ENCODE measurements at places on chromosomes 3 and 15. TPM values are rescaled to one million over a fixed set of nuclear protein-coding genes. Genes with fewer than 3 reads are reported as not detected.

- H3K4me3 ChIP-seq, result peak overlapping the region; percentile 30
- no peak overlapping the region for H3K27ac ChIP-seq
- H3K27me3 ChIP-seq, result peaks cover 44% of the 10 kb centered on the region
- peak; percentile 77 for DNase-seq
Observed at GRCh38 chr15:75801859-75802593, 41.2 kb upstream of the UBE2Q2 start.

- no peaks in the 10 kb centered on the region for H3K36me3 ChIP-seq
- H3K4me1 ChIP-seq, result no peaks in the 10 kb centered on the region
- H3K27me3 ChIP-seq, result no peaks in the 10 kb centered on the region
- no peak overlapping the region for H3K27ac ChIP-seq
Observed at GRCh38 chr3:134694466-134694865, 43.6 kb upstream of the KY start.

DNA sequence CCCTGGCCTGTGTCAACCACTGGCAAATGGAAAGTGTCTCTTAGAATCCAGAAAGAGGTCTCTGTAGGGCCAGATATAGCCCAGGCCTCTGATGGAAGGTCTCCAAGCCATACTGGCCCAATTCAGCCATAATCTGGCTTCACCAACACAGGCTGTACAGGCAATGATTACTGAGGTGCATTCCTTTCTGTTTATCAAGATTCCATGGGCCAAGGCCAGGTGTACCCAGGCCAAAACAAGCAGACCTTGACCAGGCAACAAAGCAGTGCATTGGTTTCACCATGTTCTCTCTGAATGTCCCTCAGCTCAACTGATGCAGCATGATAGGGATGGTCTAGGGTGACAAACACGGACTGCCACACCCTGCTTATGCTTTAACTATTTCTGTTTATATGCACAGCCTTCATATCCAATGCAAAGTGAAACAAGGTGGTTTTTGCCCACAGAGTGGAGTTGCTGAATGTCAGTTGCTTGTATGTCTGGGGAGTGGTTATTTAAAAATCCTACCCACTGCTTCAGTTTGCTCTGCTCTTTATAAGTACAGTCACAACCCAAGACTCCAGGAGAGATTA, 25.2 kb downstream of the CCNL1 start:
- no peak for DNase-seq
- H3K36me3 ChIP-seq, result peaks cover 6% of the 10 kb centered on the region
- no peak overlapping the region for H3K4me3 ChIP-seq
- no peaks in the 10 kb centered on the region for H3K27me3 ChIP-seq
- no peak overlapping the region for H3K27ac ChIP-seq

IQCF5 gene
- total RNA-seq, result not detected

GRCh38 chr3:122014741-122015140, 7.3 kb downstream of the ILDR1 start:
- H3K4me3 ChIP-seq, result no peak overlapping the region
- H3K4me1 ChIP-seq, result peaks cover 5% of the 10 kb centered on the region
- peak; percentile 21 for DNase-seq
- no peaks in the 10 kb centered on the region for H3K36me3 ChIP-seq
- H3K27ac ChIP-seq, result no peak overlapping the region
- peaks cover 47% of the 10 kb centered on the region for H3K27me3 ChIP-seq

TPRG1 gene
- 1.1 TPM for total RNA-seq

- H3K27me3 ChIP-seq, result no peaks in the 10 kb centered on the region
- H3K4me1 ChIP-seq, result no peaks in the 10 kb centered on the region
- no peak for DNase-seq
- H3K4me3 ChIP-seq, result no peak overlapping the region
- no peak overlapping the region for H3K27ac ChIP-seq
Observed at GRCh38 chr3:146037697-146038096, 123.3 kb downstream of the PLOD2 start.

GUCA1C gene
- total RNA-seq, result not detected

ADGRG7 gene
- total RNA-seq, result not detected

DNA sequence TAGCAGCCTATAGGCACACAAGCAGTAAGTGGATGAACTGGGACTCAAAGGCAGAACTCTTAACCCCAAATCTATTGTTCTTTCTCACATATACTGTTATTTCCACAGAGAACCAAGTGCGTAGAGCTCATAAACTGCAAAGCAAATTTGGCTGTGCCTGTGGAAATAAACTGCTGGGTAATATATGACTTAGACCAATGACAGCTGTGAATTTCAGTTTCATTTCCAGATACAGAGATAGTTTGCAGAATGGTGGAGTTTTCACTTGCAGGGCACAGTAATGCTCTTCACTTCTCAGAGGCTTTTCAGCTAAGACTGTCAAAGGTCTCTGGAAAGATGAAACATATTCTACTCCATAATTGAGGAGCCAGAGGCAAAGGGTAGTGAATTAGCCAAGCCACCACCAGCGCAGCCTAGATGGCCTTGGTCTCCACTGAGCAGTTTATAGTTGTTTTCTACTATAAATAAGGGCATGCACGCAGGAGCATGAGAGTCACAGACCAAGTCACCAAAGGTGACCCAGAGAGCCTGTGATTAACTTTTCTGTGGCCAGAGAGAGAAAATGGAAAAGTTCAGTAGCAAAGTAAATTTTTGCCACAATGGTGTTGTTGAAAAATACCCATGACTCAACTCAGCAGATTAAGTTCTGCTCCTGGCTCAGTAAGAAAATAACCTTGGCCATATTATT, 180.7 kb upstream of the GRM7 start:
- DNase-seq, result no peak
- H3K4me3 ChIP-seq, result no peak overlapping the region
- no peak overlapping the region for H3K27ac ChIP-seq
- no peaks in the 10 kb centered on the region for H3K36me3 ChIP-seq
- no peaks in the 10 kb centered on the region for H3K27me3 ChIP-seq
- no peaks in the 10 kb centered on the region for H3K4me1 ChIP-seq

- peaks cover 15% of the 10 kb centered on the region for H3K36me3 ChIP-seq
- no peak for DNase-seq
- peak overlapping the region; percentile 87 for H3K4me3 ChIP-seq
- peaks cover 30% of the 10 kb centered on the region for H3K4me1 ChIP-seq
Observed at GRCh38 chr3:46979958-46980497, 562 bp downstream of the NBEAL2 start.

MKRN2OS gene
- not detected for total RNA-seq

DNA sequence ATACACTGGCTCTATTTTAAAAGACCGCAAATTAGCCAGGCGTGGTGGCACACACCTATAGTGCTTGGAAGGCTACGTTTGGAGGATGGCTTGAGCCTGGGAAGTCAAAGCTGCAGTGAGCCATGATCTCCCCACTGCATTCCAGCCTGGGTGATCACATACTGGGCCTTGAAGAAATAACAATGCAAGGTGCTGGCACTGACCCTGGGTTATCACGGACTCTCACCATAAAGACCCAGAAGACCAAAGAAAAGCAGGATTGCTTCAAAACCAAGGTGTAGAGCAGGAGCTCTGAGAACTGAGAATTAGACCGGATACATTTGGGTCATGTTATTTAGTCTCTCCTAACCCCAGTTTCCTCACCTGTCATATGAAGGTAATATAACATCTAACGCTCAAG, 14.8 kb downstream of the PIK3R4 start:
- no peak for DNase-seq
- H3K27me3 ChIP-seq, result no peaks in the 10 kb centered on the region
- H3K27ac ChIP-seq, result no peak overlapping the region
- H3K4me3 ChIP-seq, result no peak overlapping the region
- peaks cover 16% of the 10 kb centered on the region for H3K36me3 ChIP-seq
- H3K4me1 ChIP-seq, result peaks cover 13% of the 10 kb centered on the region

DNA sequence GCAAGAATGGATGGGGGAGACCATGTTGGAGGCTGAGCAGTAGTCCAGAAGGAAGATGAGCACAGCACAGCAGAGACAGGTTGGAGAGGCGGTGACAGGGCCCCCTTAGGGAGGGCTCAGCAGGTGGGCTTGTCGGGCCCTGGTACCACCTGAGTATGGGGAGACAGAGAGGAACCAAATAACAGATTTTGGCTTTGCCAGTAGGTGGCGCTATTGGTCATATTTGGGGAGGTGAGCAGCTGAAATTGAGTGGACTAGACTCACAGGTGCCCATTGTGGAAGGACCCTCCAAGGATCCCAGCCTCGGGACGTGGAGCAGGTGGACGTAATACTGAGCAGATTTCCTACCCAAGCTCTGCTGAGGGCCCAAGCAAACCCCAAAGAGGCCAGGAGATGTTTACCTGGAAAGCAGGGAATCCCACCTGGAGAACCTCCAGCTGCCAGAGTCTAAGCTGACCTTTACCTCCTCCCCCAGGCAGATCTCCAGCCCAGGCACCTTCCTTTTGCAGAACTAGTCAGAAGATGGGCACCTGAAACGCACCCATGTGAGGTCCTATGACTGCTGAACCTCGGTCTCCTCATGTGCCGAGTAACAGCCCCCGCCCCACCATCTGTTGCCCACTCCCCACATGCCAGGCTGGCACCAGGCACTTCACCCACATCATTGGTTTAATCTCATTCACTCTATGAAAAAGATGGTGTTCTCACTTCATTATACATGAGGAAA, 24.6 kb upstream of the CORO2B start:
- DNase-seq, result peak; percentile 57
- no peak overlapping the region for H3K27ac ChIP-seq
- H3K36me3 ChIP-seq, result no peaks in the 10 kb centered on the region
- H3K4me1 ChIP-seq, result peaks cover 9% of the 10 kb centered on the region
- no peak overlapping the region for H3K4me3 ChIP-seq
- H3K27me3 ChIP-seq, result peaks cover 60% of the 10 kb centered on the region

FMN1 gene
- total RNA-seq, result 0.31 TPM

DPPA2 gene
- total RNA-seq, result not detected

DNA sequence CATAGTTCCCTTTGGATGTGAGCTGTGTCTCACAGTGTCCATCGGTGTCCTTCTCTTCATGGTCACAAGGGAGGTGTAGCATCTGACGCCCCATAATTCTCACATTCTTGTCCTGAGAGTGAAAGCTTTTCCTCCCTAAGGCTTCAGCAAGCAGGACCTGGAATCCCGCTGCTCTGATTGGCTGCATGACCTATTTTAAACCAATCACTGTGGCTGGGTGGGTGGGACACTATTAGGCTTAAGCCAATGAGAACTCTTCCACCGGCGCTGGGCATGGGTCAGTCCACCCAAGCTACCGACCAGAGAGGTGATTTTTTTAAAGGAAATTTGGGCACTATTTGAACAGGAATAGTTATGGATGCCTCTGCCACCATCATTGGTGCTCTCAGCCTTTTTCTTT, 385.9 kb downstream of the MFSD1 start:
- no peak overlapping the region for H3K27ac ChIP-seq
- H3K27me3 ChIP-seq, result no peaks in the 10 kb centered on the region
- no peaks in the 10 kb centered on the region for H3K36me3 ChIP-seq
- DNase-seq, result no peak
- no peaks in the 10 kb centered on the region for H3K4me1 ChIP-seq

PLSCR4 gene
- total RNA-seq, result not detected

PPM1L gene
- total RNA-seq, result 2.0 TPM

DNA sequence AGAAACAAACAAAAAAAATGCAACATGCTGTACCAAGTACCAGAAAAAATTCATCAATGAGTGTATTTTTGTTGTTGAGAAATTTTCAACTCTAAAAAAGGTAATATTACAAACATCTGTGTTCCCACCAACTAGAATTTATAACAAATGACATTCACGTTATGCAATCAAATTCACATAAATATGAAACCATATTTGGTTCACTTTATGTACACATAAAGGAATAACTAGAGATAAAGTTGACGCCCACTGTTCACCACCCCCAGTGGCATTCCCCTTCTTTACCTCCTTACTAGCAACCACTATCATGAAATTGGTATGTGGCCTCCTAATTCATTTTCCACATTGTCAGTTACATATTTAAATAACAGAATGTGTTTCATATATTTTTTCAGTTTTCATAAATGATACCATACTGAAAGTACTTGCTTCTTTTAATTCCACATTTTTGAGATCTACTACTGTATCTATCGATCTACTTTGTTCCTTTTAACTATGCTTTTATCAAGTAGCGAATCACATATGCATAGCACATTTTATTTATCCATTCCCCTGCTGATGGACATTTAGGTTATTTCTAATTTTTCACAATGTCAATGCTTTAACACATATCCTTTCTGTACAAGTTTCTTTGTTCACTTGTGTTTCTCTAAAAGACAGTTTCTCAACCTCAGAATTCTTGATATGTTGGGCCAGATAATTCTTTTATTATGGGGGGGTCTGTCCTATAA, 34.5 kb downstream of the TBC1D5 start:
- H3K36me3 ChIP-seq, result peaks cover 18% of the 10 kb centered on the region
- no peak overlapping the region for H3K27ac ChIP-seq
- no peak overlapping the region for H3K4me3 ChIP-seq

GRCh38 chr3:123068601-123069381, 2.0 kb downstream of the PDIA5 start:
- peaks cover 39% of the 10 kb centered on the region for H3K4me1 ChIP-seq
- H3K36me3 ChIP-seq, result peaks cover 5% of the 10 kb centered on the region
- peaks cover 7% of the 10 kb centered on the region for H3K27me3 ChIP-seq
- DNase-seq, result no peak
- H3K4me3 ChIP-seq, result peak overlapping the region; percentile 86

- H3K4me1 ChIP-seq, result no peaks in the 10 kb centered on the region
- no peaks in the 10 kb centered on the region for H3K36me3 ChIP-seq
- H3K4me3 ChIP-seq, result no peak overlapping the region
- H3K27ac ChIP-seq, result no peak overlapping the region
Observed at GRCh38 chr3:171568766-171569165, 108.6 kb upstream of the TNIK start.

- no peaks in the 10 kb centered on the region for H3K27me3 ChIP-seq
- H3K4me1 ChIP-seq, result no peaks in the 10 kb centered on the region
- H3K4me3 ChIP-seq, result no peak overlapping the region
Observed at GRCh38 chr3:175518459-175518858, 659.3 kb downstream of the NAALADL2 start.

DNA sequence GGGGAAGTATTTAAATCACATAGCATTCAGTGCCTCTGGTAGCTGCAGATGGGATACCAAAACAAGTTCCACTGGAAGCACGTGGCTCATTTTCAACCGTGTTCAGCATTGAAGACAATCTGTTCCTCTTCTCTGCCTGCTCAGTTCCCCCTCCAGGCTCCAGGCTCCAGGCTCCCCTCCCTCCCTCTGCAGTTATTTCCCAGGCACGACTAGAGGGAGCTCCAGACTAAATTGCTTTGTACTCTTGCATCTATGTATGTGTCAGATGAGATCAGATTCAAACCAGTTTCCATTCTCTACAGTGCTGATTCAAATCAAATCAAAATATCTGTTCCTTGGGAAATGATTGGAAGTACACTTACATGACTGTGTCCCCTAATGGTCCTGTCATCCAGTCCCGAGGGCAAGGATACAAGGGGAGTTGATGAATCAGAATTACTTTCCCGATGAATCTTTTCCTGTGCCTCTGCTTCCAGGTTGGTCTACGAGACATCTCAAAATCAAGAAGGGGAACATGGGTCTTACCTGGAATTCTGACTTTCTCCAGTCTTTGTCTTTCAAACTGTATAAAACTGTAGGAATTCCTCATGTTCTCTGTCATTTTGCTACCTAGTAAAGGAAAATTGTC, 600.5 kb downstream of the EDEM1 start:
- H3K27ac ChIP-seq, result no peak overlapping the region
- H3K36me3 ChIP-seq, result no peaks in the 10 kb centered on the region
- H3K4me1 ChIP-seq, result no peaks in the 10 kb centered on the region
- H3K4me3 ChIP-seq, result no peak overlapping the region
- DNase-seq, result no peak

GRCh38 chr3:4225005-4225471, 78.1 kb upstream of the SETMAR start:
- H3K4me1 ChIP-seq, result peaks cover 4% of the 10 kb centered on the region
- H3K27me3 ChIP-seq, result no peaks in the 10 kb centered on the region
- no peaks in the 10 kb centered on the region for H3K36me3 ChIP-seq
- H3K4me3 ChIP-seq, result no peak overlapping the region
- no peak for DNase-seq
- H3K27ac ChIP-seq, result no peak overlapping the region

SLC6A1 gene
- not detected for total RNA-seq

- no peak overlapping the region for H3K4me3 ChIP-seq
- peaks cover 8% of the 10 kb centered on the region for H3K27me3 ChIP-seq
- H3K4me1 ChIP-seq, result no peaks in the 10 kb centered on the region
- no peak for DNase-seq
- no peaks in the 10 kb centered on the region for H3K36me3 ChIP-seq
- H3K27ac ChIP-seq, result no peak overlapping the region
Observed at GRCh38 chr15:31528846-31529245, 202.2 kb downstream of the KLF13 start.

Measured in activated naive CD8-positive, alpha-beta T cell treated with anti-CD3 and anti-CD28 coated beads for 36 hours (primary cell).